Activated CD4-positive, alpha-beta T cell treated with anti-CD3 and anti-CD28 coated beads for 36 hours (primary cell): ENCODE measurements at places on chromosomes 13 and 19. TPM values are rescaled to one million over a fixed set of nuclear protein-coding genes. Genes with fewer than 3 reads are reported as not detected.

DNA sequence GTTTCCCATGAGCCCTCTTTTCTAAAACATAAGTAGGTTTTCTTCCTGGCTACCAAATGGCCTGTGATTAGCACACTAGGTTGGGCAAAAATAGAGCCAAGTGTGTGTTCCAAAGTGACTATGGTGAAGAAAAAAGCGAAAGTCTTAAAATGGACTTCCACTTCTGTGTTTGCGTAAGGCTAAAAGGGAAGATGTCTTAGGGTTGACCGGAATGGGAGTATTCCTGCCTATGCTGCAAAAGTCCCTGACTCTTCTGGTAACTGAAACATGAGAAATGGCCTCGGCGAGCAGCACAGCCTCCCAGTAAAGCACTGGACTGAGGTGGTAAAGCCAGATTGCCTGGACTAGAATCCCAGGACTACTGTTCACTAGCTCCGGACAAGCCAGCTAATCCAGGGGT is 2.4 kb upstream of the FPR1 start:
- no peaks in the 10 kb centered on the region for H3K4me1 ChIP-seq
- H3K27ac ChIP-seq = no peak overlapping the region
- H3K36me3 ChIP-seq = no peaks in the 10 kb centered on the region
- H3K27me3 ChIP-seq = peaks cover 8% of the 10 kb centered on the region

DNA sequence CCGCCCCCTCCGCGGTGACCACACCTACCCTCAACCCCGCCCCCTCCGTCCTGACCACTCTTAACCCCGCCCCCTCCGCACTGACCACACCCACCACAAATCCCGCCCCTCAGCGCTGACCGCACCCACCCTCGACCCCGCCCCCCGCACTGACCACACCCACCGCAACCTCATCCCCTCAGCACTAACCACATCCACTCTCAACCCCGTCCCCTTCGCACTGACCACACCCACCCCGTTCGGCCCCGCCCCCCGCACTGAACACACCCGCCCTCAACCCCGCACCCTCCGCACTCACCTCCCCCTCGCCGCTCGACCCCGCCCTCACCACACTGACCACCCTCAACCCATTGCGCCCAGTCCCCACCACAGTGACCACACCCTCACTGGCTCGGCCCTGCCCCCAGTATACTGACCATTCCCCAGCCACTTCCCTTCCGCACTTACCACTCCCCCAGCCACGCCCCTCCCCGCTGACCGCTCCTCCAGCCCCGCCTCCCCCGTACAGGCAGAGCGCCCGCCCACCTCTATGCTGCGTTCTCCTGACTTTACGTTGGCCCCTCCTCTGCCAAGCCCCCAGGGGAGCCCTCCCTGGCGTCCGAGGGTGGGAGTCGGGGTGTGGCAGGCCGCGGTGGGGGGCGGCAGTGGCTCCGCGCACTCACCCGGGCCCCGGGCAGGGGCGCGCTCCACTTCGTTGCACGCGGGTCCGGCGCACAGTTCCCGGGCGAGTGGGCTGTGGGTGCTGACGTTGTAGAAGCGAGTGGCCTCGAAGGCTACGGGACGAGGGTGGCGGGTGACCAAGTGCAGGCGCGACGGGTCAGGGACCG is 8.4 kb downstream of the F2RL3 start:
- peak overlapping the region; percentile 43 for H3K4me3 ChIP-seq
- H3K27ac ChIP-seq = no peak overlapping the region
- H3K36me3 ChIP-seq = no peaks in the 10 kb centered on the region
- DNase-seq = peak; percentile 80
- peaks cover 27% of the 10 kb centered on the region for H3K27me3 ChIP-seq

DNA sequence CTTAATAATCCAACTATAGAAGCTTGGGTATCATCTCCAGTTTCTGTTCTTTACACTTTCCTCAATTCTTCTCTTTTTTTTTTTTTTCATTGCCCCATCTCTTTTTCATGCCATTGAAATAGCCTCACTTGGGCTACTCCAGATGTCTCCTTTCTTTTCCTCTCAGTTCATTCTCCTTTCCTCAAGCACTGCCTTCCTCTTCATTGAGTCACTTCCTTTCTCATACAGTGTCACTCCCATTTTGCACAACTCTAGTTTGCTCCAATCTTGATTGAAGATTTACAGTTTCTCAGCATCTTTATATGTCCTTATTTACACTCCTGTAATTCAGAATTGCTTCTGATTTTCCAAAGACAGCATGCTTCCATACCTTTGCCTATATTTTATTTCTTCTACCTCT is 61.3 kb downstream of the IPO5 start:
- H3K27ac ChIP-seq = peak overlapping the region; percentile 37
- peaks cover 62% of the 10 kb centered on the region for H3K36me3 ChIP-seq
- H3K4me1 ChIP-seq = no peaks in the 10 kb centered on the region
- no peak for DNase-seq

DNA sequence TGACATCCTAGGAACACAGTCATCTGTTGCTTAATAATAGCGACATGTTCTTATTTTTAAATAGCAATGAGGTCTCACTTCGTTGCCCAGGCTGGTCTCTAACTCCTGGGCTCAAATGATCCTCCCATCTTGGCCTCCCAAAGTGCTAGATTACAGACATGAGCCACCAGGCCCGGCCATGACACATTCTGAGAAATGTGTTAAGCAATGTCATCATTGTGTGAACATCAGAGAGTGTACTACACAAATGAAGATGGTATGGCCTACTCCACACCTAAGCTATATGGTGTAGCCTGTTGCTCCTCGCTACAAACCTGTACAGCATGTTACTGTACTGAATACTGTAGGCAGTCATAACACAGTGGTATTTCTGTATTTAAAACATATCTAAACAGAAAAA is 24.6 kb upstream of the GARRE1 start:
- peaks cover 45% of the 10 kb centered on the region for H3K36me3 ChIP-seq
- H3K27ac ChIP-seq = peak overlapping the region; percentile 31
- no peaks in the 10 kb centered on the region for H3K27me3 ChIP-seq

Gene ATP4A
- not detected for total RNA-seq

DNA sequence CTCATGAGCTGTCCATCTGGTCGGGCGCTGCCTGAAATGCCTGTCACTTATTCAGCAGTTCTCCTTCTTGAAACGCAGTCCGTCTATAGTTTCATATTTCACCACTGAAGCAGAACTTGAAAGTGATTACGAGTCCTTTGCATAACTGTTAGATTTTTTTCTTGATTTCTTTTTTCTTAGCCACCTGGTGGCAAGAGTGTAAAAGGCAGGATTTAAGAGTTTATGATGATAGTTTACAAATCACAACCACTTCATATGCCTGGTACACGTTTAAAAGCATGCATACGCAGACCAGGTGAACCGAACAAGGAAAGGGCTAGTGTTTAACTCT is 45.8 kb downstream of the GGACT start:
- H3K27ac ChIP-seq = no peak overlapping the region
- peaks cover 20% of the 10 kb centered on the region for H3K4me1 ChIP-seq
- H3K27me3 ChIP-seq = no peaks in the 10 kb centered on the region
- H3K4me3 ChIP-seq = no peak overlapping the region
- H3K36me3 ChIP-seq = no peaks in the 10 kb centered on the region
- peak; percentile 14 for DNase-seq

DNA sequence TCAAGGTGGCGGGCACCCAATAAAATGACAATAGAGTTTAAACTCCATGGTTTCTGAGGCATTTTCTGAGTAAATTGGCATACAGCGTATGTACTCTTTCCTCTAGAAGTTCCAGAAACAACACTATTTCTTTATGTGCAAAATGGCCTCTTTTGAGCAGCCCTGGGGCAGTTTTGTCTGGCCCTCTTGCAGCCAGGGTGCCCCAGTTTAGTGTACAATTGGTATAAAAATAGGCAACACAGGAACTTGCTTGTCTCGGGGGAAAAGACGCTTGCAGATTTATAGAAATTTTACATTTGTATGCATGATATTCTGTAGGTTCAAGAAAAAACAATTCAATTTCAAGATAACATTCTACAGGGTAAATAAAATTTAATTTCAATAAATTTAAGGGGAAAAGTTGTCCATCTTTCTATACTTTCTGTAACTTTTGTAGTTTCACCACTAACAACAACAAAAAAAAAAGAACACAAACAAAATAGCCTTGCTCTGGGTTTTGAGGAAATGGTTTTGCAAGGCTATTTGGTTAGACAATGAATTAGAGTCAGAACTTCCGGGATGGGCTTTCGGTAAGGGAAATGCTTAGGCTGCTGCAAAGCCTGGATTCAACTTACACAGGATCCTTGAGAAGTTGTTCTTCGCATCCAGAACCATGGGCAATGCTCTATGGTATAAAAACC is 45.3 kb downstream of the LRCH1 start:
- DNase-seq = no peak
- no peak overlapping the region for H3K4me3 ChIP-seq
- no peak overlapping the region for H3K27ac ChIP-seq
- peaks cover 82% of the 10 kb centered on the region for H3K4me1 ChIP-seq
- H3K27me3 ChIP-seq = no peaks in the 10 kb centered on the region

- no peak overlapping the region for H3K4me3 ChIP-seq
- no peak for DNase-seq
- H3K36me3 ChIP-seq = peaks cover 39% of the 10 kb centered on the region
- no peak overlapping the region for H3K27ac ChIP-seq
- no peaks in the 10 kb centered on the region for H3K27me3 ChIP-seq
Observed at GRCh38 chr19:46920362-46920761, 59.6 kb downstream of the ARHGAP35 start.

DNA sequence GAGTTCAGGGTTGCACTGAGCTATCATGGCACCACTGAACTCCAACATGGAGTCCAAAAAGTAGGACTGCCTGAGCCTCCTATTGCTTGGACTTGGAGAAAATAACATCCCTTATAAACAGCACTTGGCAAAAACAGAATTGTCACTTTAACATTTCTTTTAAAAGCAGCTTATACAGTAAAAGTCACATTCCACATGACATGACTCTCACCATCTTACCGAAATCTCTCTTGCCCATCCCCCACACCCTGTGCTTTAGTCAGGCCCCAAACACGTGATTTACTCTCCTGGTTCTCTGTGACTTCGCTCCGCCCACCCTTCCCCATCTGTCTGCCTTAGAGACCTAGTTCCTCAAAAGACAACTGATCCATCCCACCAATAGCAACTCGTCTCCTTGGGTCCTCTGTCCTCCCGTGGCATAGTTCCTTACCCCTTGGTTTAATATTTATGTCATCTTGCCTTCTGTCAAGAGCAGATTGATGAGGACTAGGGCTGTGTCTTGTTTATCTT is 4.6 kb downstream of the SAFB start:
- peak overlapping the region; percentile 25 for H3K4me3 ChIP-seq
- peak overlapping the region; percentile 34 for H3K27ac ChIP-seq
- H3K4me1 ChIP-seq = peaks cover 76% of the 10 kb centered on the region
- no peaks in the 10 kb centered on the region for H3K27me3 ChIP-seq

DNA sequence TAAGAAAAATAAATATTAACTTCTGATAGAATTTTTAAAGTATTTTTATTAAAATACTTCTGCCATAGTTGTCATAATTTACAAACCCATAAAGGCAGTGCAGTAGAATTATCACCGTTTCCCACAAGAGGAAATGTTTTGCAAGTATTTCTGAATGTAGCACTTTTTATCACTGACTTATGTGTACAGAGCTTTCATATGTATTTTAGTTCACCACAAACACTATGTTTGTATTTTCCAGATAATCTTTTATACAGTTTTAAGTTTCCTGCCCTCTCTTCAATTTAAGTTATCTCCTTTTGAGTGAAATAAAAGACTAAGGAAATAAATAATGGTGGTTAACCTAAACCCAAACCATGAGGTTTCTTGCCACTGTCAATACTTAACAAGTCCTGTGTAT is 24.2 kb downstream of the MIPEP start:
- no peak for DNase-seq
- H3K4me1 ChIP-seq = no peaks in the 10 kb centered on the region
- H3K27ac ChIP-seq = no peak overlapping the region
- H3K27me3 ChIP-seq = no peaks in the 10 kb centered on the region
- peaks cover 12% of the 10 kb centered on the region for H3K36me3 ChIP-seq
- no peak overlapping the region for H3K4me3 ChIP-seq

Gene KCTD4
- total RNA-seq = not detected

- no peak overlapping the region for H3K27ac ChIP-seq
- H3K4me1 ChIP-seq = no peaks in the 10 kb centered on the region
- peak; percentile 72 for DNase-seq
Observed at GRCh38 chr19:44570984-44571684, 41.7 kb upstream of the CEACAM20 start.
